WTC11 (cell line): ENCODE measurements at places on chromosomes 5 and 9. TPM values are rescaled to one million over a fixed set of nuclear protein-coding genes. Genes with fewer than 3 reads are reported as not detected.

- no peak for DNase-seq
- H3K4me1 ChIP-seq, result no peaks in the 10 kb centered on the region
- H3K27ac ChIP-seq, result no peak overlapping the region
- H3K4me3 ChIP-seq, result no peak overlapping the region
- H3K36me3 ChIP-seq, result peaks cover 8% of the 10 kb centered on the region
These were observed 515.0 kb upstream of the TUSC1 start for GRCh38 chr9:26193237-26193636.

Gene TMC1
- total RNA-seq, result 0.31 to 0.41 TPM (median 0.32 TPM) in 3 replicates

Gene SUSD1
- 4.4 to 5.7 TPM (median 5.1 TPM) in 3 replicates for total RNA-seq

- no peaks in the 10 kb centered on the region for H3K36me3 ChIP-seq
- no peak overlapping the region for H3K27ac ChIP-seq
- 0 out of 2 replicates have a peak, but pooled peaks cover 5% of the 10 kb centered on the region for H3K4me1 ChIP-seq
- no peaks in the 10 kb centered on the region for H3K27me3 ChIP-seq
- no peak for DNase-seq
These were observed 37.3 kb downstream of the COL5A1 start for GRCh38 chr9:134678666-134679443.

Gene LIFR
- total RNA-seq, result 12.9 to 14.4 TPM (median 13.7 TPM) in 3 replicates

DNA sequence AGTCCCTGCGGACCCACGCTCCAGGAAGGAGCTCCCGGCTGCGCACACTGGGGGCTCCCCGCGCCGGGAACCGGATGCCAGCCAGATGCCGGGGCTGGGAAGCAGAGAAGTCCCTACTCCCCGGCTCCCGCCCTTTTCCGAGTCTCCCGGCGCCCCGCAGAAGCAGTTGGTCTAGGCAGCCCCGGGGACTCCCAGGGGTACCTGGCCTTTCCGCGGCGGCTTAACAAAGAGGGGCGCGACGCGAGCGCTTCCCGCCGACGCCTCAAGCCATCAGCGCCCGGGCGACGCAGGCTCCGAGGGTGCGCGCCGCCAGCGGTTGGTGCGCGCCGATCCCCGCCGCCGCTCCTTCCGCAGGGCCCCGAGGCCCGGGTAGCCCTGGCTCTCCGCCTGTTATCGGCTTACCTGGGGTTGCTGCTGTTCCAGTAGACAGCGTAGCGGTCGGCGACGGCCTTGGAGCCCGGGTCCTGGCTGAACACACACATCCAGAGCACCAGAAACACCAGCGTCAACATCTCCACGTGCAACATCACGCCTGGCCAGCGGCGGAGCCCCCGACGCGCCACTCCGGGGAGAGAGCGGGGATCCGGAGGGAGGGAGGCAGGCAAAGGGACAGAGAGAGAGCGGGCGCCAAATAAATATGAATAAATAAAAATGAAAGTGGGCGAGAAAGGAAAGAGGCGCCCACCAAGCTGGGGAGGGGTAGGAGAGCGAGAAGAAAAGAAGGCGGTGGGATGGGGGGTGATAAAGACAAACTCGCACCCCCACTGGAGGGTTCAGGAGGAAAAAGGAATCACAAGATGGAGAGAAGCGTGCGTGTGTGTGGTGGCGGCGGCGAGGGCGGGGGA is 428 bp downstream of the EFNA5 start:
- no peaks in the 10 kb centered on the region for H3K36me3 ChIP-seq
- H3K27ac ChIP-seq, result no peak overlapping the region
- H3K4me1 ChIP-seq, result peaks cover 28% of the 10 kb centered on the region
- H3K4me3 ChIP-seq, result peak overlapping the region; percentile 92
- peaks cover 36% of the 10 kb centered on the region for H3K27me3 ChIP-seq

Gene COL27A1
- 34.5 to 47.5 TPM (median 36.9 TPM) in 3 replicates for total RNA-seq

GRCh38 chr9:77968506-77968905 is 63.1 kb downstream of the GNAQ start:
- no peak overlapping the region for H3K4me3 ChIP-seq
- H3K27ac ChIP-seq, result peak overlapping the region; percentile 87; the same call in 1 of the 2 replicates
- DNase-seq, result no peak
- H3K36me3 ChIP-seq, result no peaks in the 10 kb centered on the region
- no peaks in the 10 kb centered on the region for H3K27me3 ChIP-seq
- peaks cover 59% of the 10 kb centered on the region for H3K4me1 ChIP-seq

DNA sequence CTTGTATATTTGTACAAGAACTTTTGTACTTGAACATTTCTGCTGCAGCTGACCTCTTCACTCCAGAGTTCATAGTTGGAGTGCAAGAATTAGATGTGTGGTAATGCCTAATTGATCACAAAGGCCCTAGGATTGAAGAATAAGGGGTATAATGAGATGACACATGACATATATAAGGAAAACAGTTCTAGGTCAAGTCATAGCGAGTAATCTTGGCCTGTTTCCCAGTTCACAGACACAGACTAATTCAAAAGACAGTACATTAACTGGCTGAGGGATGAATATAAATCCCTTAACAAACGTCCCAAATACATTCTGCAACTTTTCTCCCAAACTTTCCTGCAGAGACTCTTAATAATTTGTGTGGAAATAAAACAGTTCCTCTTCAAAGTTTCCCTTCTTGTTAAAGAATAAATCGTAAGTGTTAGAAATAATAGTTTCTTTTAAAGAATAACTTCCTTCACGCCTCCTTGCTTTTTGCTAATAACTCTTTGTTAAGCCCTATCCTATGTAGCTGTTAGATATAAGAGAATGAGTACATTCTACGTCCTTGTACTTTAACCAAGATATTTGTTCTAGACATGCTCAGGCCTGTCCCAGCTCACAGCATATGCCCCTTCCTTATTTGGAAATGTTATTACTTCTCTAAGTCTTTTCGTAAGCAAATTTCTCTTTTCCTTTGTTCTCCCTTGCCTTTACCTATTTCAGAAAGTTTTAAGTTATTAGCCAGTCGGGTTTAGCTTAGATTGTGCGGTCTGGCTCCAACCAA is 556.4 kb upstream of the CTNND2 start:
- no peak overlapping the region for H3K27ac ChIP-seq
- H3K27me3 ChIP-seq, result no peaks in the 10 kb centered on the region
- peaks cover 44% of the 10 kb centered on the region for H3K36me3 ChIP-seq
- DNase-seq, result no peak

DNA sequence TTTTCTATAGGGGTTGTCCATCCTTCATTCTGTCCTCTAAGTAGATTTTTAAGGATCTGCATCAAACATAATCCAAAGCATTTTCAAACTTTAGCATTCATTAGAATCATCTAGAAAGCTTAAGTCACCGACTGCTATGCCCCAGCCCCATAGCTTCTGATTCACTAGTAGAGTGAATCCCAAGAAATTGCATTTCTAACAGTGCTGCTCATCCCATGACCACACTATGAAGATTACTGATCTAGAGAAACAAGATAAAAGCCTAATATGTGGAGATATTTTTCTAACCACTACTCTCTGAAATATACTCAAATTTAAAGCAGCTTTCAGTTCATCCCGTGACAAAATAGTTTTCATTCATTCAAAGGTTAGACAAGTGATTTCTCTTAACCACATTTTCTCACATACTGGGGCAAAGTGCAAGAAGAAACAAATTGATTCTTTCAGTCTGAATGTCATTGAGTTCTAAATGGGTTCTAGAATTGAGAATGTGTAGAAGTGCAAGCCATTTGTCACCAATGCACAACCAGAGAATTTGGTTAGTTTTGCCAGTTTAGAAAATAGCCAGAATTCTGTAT is 286.9 kb upstream of the CD180 start:
- no peak overlapping the region for H3K4me3 ChIP-seq
- DNase-seq, result no peak
- no peaks in the 10 kb centered on the region for H3K27me3 ChIP-seq
- no peaks in the 10 kb centered on the region; the same call in 1 of the 2 replicates for H3K36me3 ChIP-seq
- H3K4me1 ChIP-seq, result peaks cover 10% of the 10 kb centered on the region
- H3K27ac ChIP-seq, result no peak overlapping the region

DNA sequence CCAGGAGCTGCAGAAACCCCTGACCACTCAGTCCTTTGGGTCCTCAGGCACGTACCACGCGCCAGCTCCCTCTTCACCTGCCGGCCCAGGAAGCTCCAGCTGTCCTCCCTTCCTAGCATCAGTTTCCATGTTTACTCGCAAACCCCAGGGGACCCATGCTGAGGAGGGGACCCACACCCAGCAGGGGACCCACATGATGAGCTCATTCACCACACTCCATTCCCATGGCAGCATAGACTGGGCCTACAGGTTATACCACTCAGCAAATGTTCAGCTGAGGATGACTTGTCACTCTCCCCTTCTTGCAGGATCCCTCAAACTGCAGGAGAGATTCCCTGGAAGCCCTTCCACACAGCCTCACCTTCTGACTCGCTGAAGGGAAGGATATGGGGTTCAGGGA is 73.5 kb upstream of the GALNT10 start:
- H3K36me3 ChIP-seq, result no peaks in the 10 kb centered on the region
- H3K27me3 ChIP-seq, result peaks cover 9% of the 10 kb centered on the region
- DNase-seq, result no peak

Gene MYMK
- total RNA-seq, result 0.34 TPM in 1 of 3 replicates, not detected in the others

Gene PCDHB6
- total RNA-seq, result 0.23 to 0.37 TPM (median 0.24 TPM) in 3 replicates

DNA sequence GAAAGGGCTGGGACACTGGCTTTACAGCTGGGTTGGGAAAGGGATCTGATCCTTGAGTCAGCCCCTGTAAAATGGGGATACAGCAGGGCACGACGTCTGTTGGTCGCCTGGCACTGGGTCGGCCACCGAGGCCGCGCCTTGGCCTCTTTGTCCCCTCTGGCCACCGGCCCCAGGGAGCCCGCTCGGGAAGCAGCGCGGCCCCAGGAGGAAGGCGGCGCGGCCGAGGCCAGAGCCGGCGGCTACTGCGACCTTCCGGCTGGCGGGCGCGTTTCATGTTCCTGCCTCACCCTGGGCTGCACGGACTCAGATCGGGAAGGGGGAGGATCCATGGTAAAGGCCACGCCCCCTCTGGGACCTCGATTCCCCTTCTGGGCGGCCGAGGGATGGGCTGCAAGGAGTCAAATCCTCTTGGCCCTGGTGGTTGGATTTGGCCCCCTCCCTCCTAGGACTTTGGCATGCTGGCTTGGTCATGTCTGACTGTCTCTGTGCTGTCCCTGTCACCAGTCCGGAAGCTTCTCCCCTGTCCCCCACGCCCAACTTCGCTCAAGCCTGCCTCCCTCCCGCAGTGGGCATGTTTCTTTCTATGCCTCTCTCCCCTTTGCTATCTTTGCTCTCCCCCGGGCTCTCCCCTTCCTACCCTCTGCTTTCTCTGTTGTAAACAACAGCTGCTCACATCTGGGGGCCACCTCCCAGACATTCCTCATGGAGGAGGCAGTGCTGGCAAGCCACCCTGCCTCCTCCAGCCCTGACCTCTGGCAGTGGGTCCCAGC is 25.8 kb downstream of the FPGS start:
- H3K36me3 ChIP-seq, result peaks cover 4% of the 10 kb centered on the region; the same call in 1 of the 2 replicates
- H3K27ac ChIP-seq, result peak overlapping the region; percentile 89
- H3K27me3 ChIP-seq, result peaks cover 23% of the 10 kb centered on the region
- DNase-seq, result peak; percentile 98
- peak overlapping the region; percentile 62 for H3K4me3 ChIP-seq
- peaks cover 36% of the 10 kb centered on the region for H3K4me1 ChIP-seq

Gene PCDHGA10
- 10.7 to 11.9 TPM (median 11.0 TPM) in 3 replicates for total RNA-seq

Gene GABBR2
- 0.92 to 2.2 TPM (median 1.5 TPM) in 3 replicates for total RNA-seq

GRCh38 chr9:113919871-113920270 is 43.8 kb downstream of the ZNF618 start:
- no peak for DNase-seq
- H3K27me3 ChIP-seq, result no peaks in the 10 kb centered on the region; the same call in 1 of the 2 replicates
- no peaks in the 10 kb centered on the region for H3K4me1 ChIP-seq
- peaks cover 17% of the 10 kb centered on the region for H3K36me3 ChIP-seq
- no peak overlapping the region for H3K4me3 ChIP-seq
- H3K27ac ChIP-seq, result no peak overlapping the region

DNA sequence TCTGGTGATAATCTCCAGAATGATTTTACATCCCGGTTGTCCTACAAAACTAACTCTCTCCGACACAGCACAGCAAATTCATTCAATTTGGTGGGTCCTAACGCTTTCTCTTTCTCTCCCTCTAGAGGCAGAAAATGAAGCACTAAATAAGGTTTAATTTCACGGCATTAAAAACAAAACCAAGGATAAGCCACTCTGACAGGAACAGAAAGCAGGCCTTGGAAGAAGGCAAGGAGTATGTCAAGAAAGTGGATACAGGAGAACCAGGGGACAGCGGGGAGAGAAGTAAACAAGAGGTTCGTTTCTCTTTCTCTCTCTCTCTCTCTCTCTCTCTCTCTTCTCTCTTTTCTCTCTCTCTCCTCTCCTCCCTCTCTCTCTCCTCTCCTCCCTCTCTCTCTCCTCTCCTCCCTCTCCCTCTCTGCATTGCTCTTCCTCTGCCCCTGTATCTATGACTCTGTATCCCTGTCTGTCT is 49.8 kb downstream of the EBF1 start:
- H3K4me1 ChIP-seq, result peaks cover 36% of the 10 kb centered on the region
- H3K4me3 ChIP-seq, result no peak overlapping the region
- no peak for DNase-seq
- H3K27me3 ChIP-seq, result peaks cover 90% of the 10 kb centered on the region
- H3K27ac ChIP-seq, result no peak overlapping the region
- no peaks in the 10 kb centered on the region for H3K36me3 ChIP-seq

DNA sequence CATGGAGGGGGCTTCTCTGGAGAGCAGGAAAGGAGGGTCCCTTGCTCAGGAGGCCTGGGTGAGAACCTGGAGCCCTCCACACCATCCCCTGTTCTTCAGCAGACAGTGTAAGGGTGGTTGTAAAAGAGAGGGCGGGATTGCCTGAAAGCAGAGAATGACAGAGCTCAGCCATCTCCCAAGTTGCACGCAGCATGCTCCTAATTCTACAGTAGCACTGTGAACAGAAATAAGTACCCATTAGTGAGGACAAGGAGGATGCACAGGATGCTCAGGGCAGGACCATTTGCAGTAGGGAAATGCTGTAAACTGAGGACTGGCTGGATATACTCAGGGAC is 8.4 kb downstream of the CCDC69 start:
- H3K27me3 ChIP-seq, result no peaks in the 10 kb centered on the region
- peaks cover 8% of the 10 kb centered on the region for H3K4me1 ChIP-seq
- DNase-seq, result no peak
- H3K27ac ChIP-seq, result no peak overlapping the region
- H3K36me3 ChIP-seq, result no peaks in the 10 kb centered on the region

DNA sequence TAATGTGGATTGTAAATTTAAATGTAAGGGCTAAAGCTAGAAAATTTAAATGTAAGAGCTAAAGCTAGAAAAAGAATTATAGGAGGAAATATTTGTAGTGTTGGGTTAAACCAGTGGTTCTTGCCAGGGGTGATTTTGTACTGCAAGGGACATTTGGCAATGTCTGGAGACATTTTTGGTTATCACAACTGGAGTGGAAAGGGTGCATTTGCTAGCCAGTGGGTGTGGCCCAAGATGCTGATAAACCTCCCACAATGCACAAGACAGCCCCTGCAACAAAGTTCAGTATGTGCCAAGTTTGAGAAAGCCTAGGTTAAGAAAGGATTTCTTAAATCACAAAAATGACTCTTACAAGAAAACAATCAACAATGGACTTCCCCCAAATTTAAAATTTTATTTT is 31.6 kb upstream of the ELL2 start:
- H3K27ac ChIP-seq, result no peak overlapping the region
- H3K36me3 ChIP-seq, result no peaks in the 10 kb centered on the region
- DNase-seq, result no peak
- H3K4me1 ChIP-seq, result 0 out of 2 replicates have a peak, but pooled peaks cover 3% of the 10 kb centered on the region

GRCh38 chr5:121693864-121694263 is 157.8 kb upstream of the FTMT start:
- no peak for DNase-seq
- H3K4me1 ChIP-seq, result peaks cover 37% of the 10 kb centered on the region
- no peak overlapping the region for H3K4me3 ChIP-seq
- H3K36me3 ChIP-seq, result no peaks in the 10 kb centered on the region
- no peaks in the 10 kb centered on the region for H3K27me3 ChIP-seq
- H3K27ac ChIP-seq, result no peak overlapping the region
